ENCODE measurements at places on chromosomes 6 and 20.

DNA sequence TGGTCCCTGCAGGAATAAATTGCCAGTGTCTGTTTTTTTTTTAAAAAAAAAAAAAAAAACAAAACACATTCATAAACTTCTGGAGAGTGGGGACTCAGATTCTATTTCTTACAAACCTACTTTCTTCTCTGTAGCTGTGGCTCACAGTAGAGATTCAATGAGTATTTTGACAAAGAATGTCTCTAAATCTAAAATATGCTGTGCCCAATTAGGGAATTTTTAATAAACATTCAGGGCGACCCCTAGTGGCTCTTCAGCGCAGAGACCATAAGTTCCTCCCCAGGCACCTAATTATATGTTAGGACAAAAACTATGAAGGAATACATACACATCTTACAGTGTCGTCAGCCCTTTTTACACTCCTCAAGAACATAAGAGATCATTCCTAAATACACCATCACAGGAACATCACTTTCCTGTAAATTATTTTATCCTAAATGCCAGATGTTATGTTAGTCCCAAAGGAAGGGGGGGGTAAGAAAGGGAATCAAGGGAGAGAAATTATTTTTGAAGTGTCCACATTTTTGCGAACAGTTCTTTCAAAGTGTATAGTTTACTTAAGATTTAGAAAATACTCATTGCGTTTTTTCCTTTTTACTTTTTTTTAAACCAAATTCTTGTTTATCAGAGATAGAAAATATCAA lies 21.8 kb upstream of the NAA20 start:
- DNase-seq, result no peak

DNA sequence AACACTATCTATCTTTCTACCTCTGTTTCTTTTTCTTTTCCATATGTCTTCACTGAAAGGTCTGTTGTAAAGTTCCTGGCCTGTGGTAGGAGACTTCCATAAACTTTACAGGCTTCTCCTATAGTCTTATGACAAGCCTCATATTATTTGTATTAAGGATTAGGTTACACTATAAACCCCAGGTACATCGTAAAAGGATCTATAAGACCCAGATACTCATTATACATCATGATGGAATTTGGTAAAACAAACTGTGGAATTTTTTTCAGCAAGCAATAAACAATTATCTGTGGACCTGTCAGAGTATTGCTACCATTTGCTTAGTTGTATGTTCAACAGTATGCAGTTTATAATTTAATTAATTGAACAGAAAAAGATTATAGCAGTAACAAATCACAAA lies 55.5 kb downstream of the RFX6 start:
- DNase-seq, result no peak

- DNase-seq, result no peak
Observed at GRCh38 chr6:41463062-41463930, 82.9 kb upstream of the FOXP4 start.

GRCh38 chr6:12359036-12359435 lies 68.9 kb downstream of the EDN1 start:
- no peak for DNase-seq

GRCh38 chr6:90083891-90084290 lies 189.6 kb downstream of the GJA10 start:
- DNase-seq, result peak; percentile 16

- DNase-seq, result no peak
Observed at GRCh38 chr6:2448826-2449571, 203.6 kb upstream of the GMDS start.

- no peak for DNase-seq
Observed at GRCh38 chr6:137370871-137371633, 123.1 kb downstream of the OLIG3 start.

GRCh38 chr20:18712131-18712530 lies 101.5 kb upstream of the SCP2D1 start:
- no peak for DNase-seq
